ENCODE measurements at places on chromosomes 5 and 9.
A peak's percentile ranks its signal among the peaks of the same experiment; 100 is the strongest.

- no peak for DNase-seq
Measured at GRCh38 chr9:86469476-86470250, 115.5 kb upstream of the TUT7 start.

DNA sequence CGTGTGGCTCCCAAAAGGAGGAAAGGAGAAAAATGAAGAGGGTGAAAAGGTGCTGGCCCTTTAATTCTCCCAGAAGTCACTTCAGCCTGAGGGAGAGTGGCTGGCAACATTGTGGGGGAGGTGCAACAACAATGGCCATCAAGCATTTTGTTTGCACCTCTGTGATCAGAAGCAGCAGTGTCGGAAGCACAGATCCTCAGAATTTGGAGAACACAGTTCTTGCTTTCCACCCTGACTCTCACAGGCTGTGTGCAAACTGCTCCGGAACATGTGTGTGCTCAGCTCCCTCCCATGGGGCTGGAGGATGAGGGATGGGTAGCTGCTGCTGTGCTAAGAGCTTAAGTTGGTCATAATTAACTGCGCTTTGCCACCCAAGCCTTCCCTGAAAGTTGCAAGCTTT lies 127.1 kb downstream of the DPYSL3 start:
- no peak for DNase-seq

DNA sequence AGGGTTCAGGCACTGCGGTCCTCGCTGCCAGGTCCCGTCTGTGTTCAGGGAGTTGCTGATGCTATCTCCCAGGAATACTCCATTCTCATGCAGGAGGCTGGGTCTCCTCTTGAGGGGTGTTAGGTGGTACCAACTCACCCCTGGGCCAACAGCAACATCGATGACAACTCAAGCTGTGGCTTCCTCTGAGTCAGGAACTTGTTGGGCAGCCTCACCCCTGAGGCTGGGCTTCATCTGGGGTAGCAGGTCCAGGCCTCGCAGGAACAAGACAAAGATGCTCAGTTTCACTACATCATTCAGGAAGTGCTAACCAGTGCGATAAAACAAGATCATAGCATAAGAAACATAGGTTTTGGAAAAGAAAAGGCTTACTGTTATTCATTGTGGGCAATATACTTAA lies 125.9 kb downstream of the SYK start:
- DNase-seq = no peak

- no peak for DNase-seq
Measured at GRCh38 chr9:101736717-101737116, 1.7 kb downstream of the GRIN3A start.

- DNase-seq = no peak
Measured at GRCh38 chr5:102277144-102277543, 18.9 kb downstream of the SLCO4C1 start.

DNA sequence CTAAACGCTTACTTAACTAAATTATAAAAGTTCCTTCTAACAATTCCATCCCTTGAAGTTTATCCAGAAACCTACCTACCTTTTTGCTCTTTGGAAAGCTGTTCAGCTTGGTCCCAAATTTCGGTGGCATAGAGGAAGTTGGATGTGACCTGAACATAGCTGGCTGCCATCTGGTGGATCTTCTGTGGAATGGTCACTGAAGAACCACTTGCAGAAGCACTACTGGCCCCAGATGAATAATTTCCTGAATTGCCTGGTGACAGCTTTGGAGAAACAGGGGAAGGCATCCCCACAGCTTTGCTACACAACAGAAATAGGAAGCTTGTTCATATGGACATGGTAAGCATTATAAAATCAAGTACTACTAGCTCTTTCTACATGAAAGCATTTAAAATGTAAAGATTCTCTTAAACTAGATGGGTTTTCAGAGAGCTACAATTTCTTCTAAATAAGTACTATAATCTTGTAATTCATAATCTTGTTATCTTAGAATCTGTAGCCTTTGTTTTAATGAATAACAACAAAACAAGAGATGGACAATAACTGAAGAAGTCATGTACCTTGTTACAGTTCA lies 9.9 kb downstream of the LEAP2 start:
- peak; percentile 31 for DNase-seq

DNA sequence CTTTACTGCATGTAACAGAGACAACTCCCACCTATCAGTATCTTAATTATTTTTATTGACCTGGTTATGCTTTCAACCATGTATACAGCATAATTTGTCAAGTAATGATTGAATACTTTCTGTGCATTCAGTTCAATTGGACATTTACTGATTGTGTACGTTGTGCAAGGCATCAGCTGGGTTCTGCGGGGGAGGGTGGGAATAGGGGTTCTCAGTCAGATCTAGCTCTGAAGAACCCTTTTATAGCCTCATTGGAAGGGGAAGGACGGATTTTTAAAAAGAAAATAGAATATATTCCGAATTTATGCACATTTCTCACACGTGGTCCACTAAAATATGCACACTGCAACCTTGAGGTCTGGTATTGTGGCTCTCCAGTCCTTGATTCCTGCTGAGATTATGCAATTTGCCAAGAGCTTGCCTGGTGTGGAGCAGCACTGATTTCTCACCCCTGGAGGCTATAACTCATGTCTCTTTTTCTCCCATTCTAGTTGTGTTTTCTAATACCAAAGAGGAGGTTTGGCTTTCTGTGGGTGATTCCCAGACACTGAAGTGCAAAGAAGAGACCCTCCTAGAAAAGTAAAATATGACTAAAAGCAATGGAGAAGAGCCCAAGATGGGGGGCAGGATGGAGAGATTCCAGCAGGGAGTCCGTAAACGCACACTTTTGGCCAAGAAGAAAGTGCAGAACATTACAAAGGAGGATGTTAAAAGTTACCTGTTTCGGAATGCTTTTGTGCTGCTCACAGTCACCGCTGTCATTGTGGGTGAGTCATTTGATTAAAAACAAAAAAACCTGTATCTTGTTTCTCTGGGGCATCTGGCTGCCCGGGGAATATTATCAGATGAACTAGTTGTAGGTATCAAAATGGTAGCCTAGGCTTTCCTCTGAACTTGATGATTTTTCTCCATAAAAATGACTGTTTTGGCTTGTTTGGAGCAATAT lies 1.7 kb downstream of the SLC1A3 start:
- no peak for DNase-seq

DNA sequence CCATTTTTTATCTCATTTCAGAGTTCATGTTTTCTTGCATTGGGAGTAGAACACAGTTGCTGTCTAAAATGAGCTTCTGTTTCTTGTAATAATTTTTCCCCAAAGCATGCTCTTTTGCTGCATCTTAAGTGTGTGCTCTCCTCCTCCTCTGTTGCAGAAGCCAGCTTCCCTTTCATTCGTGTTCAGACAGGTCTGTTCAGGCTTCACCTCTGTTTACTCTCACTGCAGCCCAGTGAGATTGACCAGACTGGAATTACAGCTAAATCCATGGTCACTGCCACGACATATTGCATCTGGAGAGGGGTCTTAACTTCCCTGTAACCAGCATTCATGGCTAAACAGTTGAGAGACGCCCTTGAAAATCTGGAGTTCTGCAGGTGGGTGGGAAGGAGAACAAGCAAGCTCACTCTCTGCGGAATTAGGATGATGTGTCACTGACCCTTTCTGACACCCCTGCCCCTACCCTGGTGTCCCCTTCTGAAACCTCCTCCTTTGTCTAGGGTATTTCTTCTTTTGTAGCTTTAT lies 223.2 kb downstream of the FSTL4 start:
- DNase-seq = no peak

GRCh38 chr9:4235871-4236804 lies 63.7 kb downstream of the GLIS3 start:
- DNase-seq = no peak

DNA sequence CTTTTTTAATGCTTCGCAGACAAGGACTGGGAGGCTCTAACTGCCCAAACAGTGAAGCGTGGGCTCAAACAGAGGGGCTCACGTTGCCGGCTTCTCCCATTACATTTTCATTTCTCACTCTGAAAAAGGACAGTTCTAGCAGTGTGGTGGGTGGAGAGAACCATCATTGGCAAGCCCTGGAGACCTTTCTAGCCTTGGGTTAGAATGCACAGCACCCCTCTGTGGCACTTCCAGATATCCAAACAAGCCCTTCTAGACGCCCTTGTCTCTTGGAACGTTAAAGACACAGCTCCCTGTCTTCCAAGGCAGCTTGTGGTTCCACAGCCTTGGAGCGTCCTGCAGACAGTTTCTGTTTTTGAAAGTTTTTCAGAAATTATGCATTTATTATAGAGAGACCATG lies 52.1 kb downstream of the MVB12B start:
- no peak for DNase-seq

- no peak for DNase-seq
Measured at GRCh38 chr9:115864581-115864980, 289.0 kb upstream of the PAPPA start.

GRCh38 chr9:75531588-75531987 lies 358.9 kb upstream of the PCSK5 start:
- no peak for DNase-seq

DNA sequence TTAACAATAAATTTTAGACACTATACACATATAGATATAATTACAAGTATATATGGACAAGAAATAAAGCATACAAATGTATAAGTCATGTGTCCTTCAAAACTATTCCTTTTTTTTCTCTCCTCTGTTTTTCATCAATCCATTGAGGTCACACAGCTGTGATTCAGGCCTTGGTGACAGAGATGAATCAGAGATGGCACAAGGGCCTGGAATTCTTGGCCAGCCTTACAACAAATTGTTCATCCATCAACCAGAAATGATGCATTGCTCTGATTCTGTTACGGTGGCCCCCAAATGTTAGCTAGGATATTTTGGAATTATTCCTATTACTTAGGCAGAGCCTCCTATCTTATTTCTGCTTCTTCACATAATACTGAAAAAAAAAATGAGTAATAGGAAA lies 108.7 kb upstream of the MPDZ start:
- DNase-seq = peak; percentile 70

DNA sequence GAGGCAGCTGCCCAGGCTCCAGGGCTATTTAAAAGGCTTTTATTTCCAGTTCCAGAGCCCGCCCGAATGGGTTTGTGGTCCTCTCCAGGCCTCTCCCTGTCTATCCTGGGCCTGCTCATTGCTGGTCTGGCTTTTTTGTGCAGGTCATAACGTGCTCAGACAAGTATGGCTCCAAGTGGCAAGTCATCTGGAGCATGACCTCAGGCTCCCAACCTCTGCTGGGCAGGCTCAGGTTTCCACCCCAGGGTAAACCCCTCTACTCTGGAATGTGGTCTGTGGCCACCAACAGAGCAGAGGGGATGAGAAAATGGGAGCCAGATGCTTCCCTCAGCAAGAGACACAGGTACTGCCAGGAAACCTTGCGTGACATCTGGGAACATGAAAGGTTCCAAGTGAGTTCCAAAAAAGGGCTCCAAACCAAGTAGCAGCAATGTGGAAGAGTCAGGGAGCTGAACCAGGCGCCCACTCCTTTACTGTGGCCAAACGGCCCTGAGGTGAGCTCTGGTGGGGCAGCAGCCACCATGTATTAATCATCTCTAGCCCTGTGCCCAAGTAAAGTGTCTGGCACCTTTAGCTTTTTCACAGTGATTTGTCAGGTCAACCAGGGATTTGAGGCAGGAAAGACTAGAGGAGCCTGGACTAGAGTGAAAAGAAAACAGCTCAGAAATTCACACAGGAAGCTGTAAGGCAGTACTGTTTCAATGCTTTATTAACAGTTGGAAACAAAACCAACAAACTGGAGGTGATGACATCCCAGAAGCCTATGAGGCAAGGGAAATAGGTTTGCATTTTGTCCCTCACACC lies 25.7 kb downstream of the PCDHGC5 start:
- DNase-seq = peak; percentile 52

DNA sequence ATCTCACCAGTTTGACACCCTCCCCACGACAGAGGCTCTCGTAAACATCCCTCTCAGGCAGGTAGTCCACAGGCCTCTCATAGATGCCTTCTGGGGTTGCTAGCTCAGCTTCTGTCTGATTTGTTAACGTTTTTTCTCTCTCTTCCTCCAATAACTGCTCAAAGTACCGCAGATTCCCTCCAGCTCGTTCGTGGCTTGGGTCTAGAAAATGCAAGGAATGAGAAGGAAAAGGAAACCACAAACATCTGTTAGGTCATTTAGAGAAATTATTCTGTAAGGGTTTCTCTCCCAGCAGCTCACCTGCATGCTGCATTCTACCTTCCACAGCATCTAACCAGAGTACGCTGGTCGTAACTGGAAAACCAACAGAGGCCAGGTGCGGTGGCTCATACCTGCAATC lies 18.5 kb downstream of the P4HA2 start:
- no peak for DNase-seq

DNA sequence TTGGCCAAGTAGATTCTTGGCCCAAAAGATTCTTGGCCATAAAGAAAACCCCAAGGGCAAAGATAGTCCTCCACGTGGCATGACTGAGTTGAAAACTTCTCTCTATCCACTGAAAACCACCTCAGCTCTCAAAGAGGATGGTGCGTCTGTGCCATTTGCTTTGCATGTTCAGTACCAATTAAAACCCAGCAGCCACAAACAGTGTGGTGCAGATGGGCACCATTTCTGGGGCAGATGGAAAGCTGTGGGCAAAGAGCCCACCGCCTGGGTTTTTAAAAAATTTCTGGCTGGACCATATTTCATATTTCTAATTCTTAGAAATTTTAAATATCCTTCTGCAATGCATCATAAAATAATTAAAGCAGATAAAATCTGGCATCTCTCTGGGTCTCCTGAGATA lies 84.5 kb upstream of the PUM3 start:
- DNase-seq = no peak

- no peak for DNase-seq
Measured at GRCh38 chr5:139571966-139572365, 10.8 kb downstream of the UBE2D2 start.

- DNase-seq = no peak
Measured at GRCh38 chr5:165152058-165152457, 1646.6 kb downstream of the MAT2B start.

DNA sequence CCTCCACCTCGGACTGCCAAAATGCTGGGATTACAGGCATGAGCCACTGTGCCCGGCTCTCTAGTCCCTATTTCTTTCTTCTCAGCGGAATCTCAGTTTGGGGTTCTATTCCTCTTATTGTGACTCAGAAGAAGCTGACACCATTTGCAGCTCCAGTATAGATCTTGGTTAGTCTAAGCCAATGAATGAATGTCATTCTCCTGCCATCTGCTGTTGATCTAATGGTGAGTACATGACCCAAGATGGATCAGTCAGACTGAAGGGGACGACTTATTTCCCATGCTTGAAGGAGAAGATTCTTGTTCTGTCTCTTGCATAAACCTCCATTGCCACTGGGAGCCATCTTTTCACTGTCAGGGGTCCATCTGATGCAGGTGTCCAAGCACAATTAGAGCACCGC lies 76.0 kb upstream of the KLF9 start:
- no peak for DNase-seq

GRCh38 chr5:29263915-29264351 lies 1929.6 kb upstream of the CDH6 start:
- peak; percentile 75 for DNase-seq

DNA sequence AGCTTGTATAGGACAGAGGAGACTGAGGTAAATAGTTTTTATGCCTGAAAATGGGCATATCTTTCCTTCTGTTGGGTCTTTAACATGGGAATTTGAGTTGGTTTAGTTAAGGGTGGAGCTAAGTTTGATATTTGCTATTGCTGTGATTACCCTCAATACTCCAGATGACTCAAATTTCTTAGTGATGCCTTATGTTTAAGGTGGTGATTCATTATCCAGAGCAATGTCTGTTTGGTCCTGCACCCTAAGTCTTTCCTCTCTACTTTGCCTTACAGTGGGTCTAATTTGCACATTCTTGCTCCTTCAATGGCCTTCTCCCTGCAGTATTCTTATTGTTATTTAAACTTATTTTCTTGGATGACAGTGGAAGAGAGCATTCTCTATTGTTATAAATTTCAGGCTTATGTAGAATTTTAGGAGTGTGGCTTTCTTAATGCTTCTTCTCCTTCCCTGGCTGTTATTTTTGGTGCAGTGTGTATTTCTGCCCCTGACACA lies 312.9 kb upstream of the RPS23 start:
- no peak for DNase-seq

GRCh38 chr5:142610176-142611001 lies 75.5 kb downstream of the FGF1 start:
- DNase-seq = no peak

Measured in muscle of back (tissue), 13 donors.